ENCODE measurements at places on chromosomes 16 and 17. TPM values are rescaled to one million over a fixed set of nuclear protein-coding genes. Genes with fewer than 3 reads are reported as not detected.
A peak's percentile ranks its signal among the peaks of the same experiment; 100 is the strongest.

Gene ABCA9
- not detected for total RNA-seq

Gene ANKS3
- total RNA-seq = 25.8 TPM

Gene ACSM3
- total RNA-seq = 2.9 TPM

Gene HSD11B2
- total RNA-seq = 3.6 TPM

Gene ZDHHC7
- 29.0 TPM for total RNA-seq

Gene NHERF2
- total RNA-seq = 2.5 TPM

Gene PCGF2
- 3.7 TPM for total RNA-seq

Gene TMEM100
- total RNA-seq = not detected

DNA sequence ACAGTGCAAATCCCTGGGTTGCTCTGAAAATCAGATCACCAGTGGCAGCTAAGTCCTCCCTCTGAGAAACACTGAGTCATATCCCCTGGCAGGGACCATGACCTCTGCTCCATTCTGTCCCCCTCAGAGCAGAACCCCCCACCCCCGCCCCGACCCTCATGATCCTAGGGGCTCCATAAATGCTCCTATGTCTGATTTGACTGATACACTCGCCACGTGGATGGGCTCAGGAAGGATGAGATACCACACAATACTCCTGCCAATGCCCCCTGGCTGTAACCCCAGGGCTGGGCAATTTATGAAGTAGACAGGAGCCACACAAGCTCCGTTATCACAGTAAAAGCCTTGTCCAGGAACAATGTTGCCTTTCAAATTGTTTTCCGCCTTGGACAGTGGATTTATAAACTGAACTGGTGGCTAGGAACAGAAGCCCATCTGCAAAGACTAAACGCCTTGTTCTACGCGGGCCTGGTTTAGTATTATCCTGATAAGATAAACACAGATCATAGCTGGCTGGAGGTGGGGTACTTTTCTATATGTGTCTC lies 394.8 kb downstream of the SLC39A11 start:
- peaks cover 20% of the 10 kb centered on the region for H3K4me1 ChIP-seq
- peak overlapping the region; percentile 40 for H3K27ac ChIP-seq
- no peaks in the 10 kb centered on the region for H3K27me3 ChIP-seq

- peaks cover 83% of the 10 kb centered on the region for H3K4me1 ChIP-seq
- peaks cover 39% of the 10 kb centered on the region for H3K36me3 ChIP-seq
- H3K4me3 ChIP-seq = peak overlapping the region; percentile 57
- DNase-seq = no peak
Measured at GRCh38 chr17:39923230-39923629, 4.2 kb downstream of the ORMDL3 start.

- peaks cover 7% of the 10 kb centered on the region for H3K36me3 ChIP-seq
- no peaks in the 10 kb centered on the region for H3K27me3 ChIP-seq
- no peak for DNase-seq
- H3K27ac ChIP-seq = no peak overlapping the region
Measured at GRCh38 chr16:57178793-57179212, 7.0 kb downstream of the PSME3IP1 start.

GRCh38 chr16:68972720-68973119 lies 129.4 kb downstream of the TANGO6 start:
- H3K27ac ChIP-seq = no peak overlapping the region
- H3K36me3 ChIP-seq = peaks cover 14% of the 10 kb centered on the region
- no peaks in the 10 kb centered on the region for H3K27me3 ChIP-seq
- no peaks in the 10 kb centered on the region for H3K4me1 ChIP-seq
- no peak overlapping the region for H3K4me3 ChIP-seq
- DNase-seq = no peak

- DNase-seq = no peak
- H3K27me3 ChIP-seq = peaks cover 13% of the 10 kb centered on the region
- H3K27ac ChIP-seq = no peak overlapping the region
- H3K36me3 ChIP-seq = no peaks in the 10 kb centered on the region
- no peak overlapping the region for H3K4me3 ChIP-seq
- peaks cover 16% of the 10 kb centered on the region for H3K4me1 ChIP-seq
Measured at GRCh38 chr16:10839279-10839666, 20.7 kb upstream of the TVP23A start.

- DNase-seq = peak; percentile 72
- H3K4me1 ChIP-seq = peaks cover 11% of the 10 kb centered on the region
- peaks cover 1% of the 10 kb centered on the region for H3K36me3 ChIP-seq
- peak overlapping the region; percentile 52 for H3K27ac ChIP-seq
- peak overlapping the region; percentile 86 for H3K4me3 ChIP-seq
Measured at GRCh38 chr17:74852237-74853047, 7.2 kb downstream of the GRIN2C start.

DNA sequence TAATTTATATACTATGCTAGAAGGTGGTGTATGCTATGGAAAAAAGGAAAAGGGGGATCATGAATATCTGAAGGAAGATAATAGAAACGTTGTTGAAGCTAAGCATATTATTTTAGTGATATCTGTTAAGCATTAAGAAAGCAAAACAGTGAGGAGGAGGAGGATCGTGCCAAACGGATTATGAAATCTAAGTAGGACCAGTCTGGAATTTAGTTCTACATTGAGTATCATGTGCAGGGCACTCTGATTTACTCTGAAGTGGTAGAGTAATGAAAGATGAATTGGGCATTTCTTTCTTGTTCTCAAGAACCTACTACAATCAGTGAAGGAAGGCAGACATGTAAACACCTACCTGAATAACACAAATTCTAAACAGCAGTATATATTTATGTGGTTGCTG lies 195.3 kb downstream of the CYB561 start:
- DNase-seq = no peak
- H3K27ac ChIP-seq = no peak overlapping the region
- H3K36me3 ChIP-seq = no peaks in the 10 kb centered on the region
- H3K27me3 ChIP-seq = peaks cover 8% of the 10 kb centered on the region

DNA sequence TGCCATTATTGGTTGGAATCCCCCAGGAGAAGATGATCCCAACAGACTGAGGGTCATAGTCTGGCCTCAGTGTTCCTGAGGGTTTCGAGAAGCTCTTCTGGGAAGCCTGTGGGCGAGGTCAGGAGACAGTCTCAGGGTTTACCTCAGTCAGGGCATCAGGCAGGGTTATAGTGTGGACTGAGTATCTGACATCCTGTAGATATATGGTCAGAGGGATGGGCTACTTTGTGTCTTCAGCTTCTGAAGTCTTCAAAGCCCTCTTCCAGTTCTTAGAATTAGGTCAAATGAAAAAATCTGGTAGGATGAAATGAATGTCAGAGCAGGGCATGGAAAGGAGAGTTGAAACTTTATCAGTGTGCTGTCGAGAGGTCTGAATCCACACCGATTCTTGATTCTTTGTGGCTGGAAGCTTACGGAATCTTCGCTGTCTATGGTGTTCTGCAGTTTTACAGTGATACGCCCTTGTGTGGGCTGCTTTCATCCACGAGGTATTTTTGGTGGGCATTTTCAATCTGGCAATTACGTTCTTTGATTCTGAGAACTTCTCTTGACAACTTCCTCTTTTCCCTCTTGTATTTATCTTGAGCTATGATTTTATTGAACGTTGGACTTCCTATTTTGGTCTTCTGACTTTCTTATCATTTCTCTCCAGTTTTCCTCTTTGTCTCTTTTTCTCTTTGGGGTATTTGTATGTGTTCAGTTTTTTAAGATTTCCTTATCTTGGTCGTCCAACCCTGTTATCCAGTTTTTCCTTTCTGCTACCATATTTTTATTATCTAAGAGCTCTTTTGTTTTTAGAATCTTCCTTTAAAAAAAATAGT lies 30.4 kb downstream of the BPTF start:
- H3K27me3 ChIP-seq = no peaks in the 10 kb centered on the region
- H3K4me3 ChIP-seq = peak overlapping the region; percentile 21
- H3K36me3 ChIP-seq = peaks cover 18% of the 10 kb centered on the region
- H3K4me1 ChIP-seq = peaks cover 28% of the 10 kb centered on the region
- H3K27ac ChIP-seq = peak overlapping the region; percentile 11

DNA sequence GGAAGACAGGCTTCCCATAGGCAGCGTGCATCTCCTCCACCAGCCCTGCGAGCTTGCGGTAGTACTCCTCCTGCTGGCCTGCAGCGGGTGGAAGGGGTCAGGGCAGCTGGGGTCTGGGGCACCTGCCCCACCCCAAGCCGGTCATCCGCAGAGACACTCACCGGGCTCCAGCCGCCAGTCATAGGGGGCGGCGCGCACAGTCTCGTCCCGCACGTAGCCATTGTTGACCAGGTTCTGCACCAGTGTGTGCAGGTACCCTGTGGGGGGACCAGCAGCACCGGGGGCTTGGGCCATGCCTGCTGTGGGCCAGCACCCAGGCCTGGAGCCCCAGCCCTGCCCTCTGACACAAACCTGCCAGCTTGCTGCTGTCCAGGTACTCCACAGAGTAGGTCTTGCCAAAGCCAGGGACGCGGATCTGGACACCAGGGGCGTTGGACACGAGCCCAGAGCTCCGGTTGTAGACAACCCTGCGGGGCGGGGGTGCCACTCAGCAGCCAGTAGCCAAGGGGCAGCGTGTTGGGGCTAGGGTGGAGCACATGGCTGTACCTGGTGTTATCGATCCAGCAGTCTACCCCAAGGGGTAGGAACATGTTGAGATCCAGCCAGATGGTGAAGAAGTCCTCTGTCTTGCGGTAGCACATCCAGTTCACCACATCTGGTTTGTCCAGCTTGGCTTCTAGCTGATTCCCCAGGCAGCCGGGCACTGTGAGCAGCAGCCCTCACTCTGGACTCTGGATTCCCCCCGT lies 1.2 kb downstream of the LCAT start:
- peaks cover 9% of the 10 kb centered on the region for H3K36me3 ChIP-seq
- H3K27ac ChIP-seq = no peak overlapping the region
- no peak for DNase-seq
- no peaks in the 10 kb centered on the region for H3K27me3 ChIP-seq

GRCh38 chr17:66560691-66561090 lies 258.3 kb downstream of the PRKCA start:
- DNase-seq = no peak
- H3K4me1 ChIP-seq = peaks cover 19% of the 10 kb centered on the region
- no peak overlapping the region for H3K27ac ChIP-seq
- no peak overlapping the region for H3K4me3 ChIP-seq
- H3K36me3 ChIP-seq = peaks cover 14% of the 10 kb centered on the region

- peaks cover 87% of the 10 kb centered on the region for H3K27me3 ChIP-seq
- peak overlapping the region; percentile 53 for H3K27ac ChIP-seq
- DNase-seq = no peak
- no peaks in the 10 kb centered on the region for H3K36me3 ChIP-seq
- H3K4me1 ChIP-seq = peaks cover 36% of the 10 kb centered on the region
Measured at GRCh38 chr17:36932694-36933511, 4.4 kb upstream of the LHX1 start.

DNA sequence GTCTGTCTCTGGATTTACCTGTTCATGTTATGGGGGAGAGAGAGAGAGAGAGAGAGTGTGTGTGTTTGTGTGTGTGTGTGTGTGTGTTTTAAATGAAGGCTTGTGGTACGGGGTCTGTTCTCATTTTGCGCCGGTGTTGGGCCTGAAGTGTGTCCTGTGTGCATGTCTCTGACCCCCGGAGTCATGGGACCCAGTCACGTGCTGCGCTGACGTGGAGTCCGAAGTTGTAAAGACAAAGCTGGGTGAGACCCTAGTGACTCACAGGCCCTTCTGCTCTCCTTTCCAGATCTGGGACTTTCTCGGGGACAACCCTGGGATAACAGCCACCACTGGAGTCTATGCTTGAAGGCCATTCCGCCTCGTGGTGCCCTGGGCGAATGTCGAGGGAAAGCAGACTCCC lies 35.0 kb downstream of the JPH3 start:
- no peak overlapping the region for H3K27ac ChIP-seq
- no peaks in the 10 kb centered on the region for H3K36me3 ChIP-seq
- H3K4me3 ChIP-seq = no peak overlapping the region
- peaks cover 11% of the 10 kb centered on the region for H3K27me3 ChIP-seq
- DNase-seq = no peak

DNA sequence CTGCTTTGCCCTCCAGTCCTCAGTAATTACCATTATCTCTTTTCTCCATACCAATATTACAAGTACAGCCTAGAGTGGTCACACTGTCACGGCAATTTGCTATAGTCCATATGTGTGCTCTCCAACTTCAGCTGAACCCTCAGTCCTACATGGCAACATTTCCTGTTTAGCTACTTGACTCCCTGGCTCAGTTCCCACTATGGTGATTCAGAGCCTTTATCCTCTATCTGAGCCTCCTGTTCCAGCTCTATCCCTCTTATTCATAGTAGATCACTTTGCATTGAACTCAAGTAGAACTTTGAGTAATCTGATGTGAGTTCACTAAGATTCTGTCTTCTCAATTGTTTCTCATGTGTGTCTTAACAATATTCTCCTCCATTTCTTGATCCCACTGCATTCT lies 43.7 kb upstream of the GOSR1 start:
- DNase-seq = no peak
- no peaks in the 10 kb centered on the region for H3K27me3 ChIP-seq
- peaks cover 41% of the 10 kb centered on the region for H3K36me3 ChIP-seq
- no peak overlapping the region for H3K27ac ChIP-seq
- H3K4me1 ChIP-seq = peaks cover 18% of the 10 kb centered on the region
- no peak overlapping the region for H3K4me3 ChIP-seq

GRCh38 chr17:75645889-75646637 lies 12.8 kb downstream of the SMIM5 start:
- H3K36me3 ChIP-seq = peaks cover 9% of the 10 kb centered on the region
- peaks cover 18% of the 10 kb centered on the region for H3K4me1 ChIP-seq
- no peaks in the 10 kb centered on the region for H3K27me3 ChIP-seq
- no peak overlapping the region for H3K4me3 ChIP-seq
- H3K27ac ChIP-seq = peak overlapping the region; percentile 72

DNA sequence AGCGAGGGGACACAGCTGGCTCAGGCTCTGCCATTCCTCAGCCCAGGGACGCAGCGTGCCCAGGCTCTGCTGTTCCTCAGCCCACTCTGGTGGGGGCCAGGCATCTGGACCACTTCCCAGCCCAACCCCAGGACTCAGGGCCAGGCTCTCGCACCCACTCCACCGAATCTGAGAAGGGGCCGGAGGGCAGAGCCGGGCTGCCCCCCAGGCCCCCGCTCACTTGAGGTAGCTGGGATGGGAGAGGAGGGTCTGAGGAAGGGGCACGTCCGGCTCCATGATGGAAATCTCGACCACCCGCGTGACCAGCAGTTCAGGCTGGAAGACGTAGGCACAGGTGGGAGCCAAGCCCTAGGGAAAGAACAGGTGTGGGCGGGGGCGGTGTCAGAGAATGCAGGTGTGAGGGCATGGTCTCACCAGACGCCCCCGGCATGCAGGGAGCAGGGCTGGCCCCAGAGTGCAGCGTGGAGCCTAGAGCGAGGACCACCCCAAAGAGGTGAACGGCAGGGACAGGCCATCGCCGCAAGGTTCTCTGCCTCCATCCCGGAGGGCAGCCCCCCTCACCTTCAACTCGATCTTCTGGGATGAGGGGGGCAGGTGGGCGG lies 4.9 kb downstream of the PGAP6 start:
- H3K27ac ChIP-seq = no peak overlapping the region
- no peak overlapping the region for H3K4me3 ChIP-seq
- no peak for DNase-seq
- H3K4me1 ChIP-seq = no peaks in the 10 kb centered on the region
- H3K27me3 ChIP-seq = no peaks in the 10 kb centered on the region

- H3K27ac ChIP-seq = peak overlapping the region; percentile 88
- peaks cover 87% of the 10 kb centered on the region for H3K4me1 ChIP-seq
- no peaks in the 10 kb centered on the region for H3K27me3 ChIP-seq
- no peak for DNase-seq
Measured at GRCh38 chr16:27251541-27252205, 16.9 kb downstream of the NSMCE1 start.
